ENCODE measurements at places on chromosomes 16 and 17. TPM values are rescaled to one million over a fixed set of nuclear protein-coding genes. Genes with fewer than 3 reads are reported as not detected.

KCTD19 gene
- total RNA-seq: not detected

KRT14 gene
- not detected for total RNA-seq

P2RX5 gene
- total RNA-seq: 1.2 TPM

MYO1D gene
- 73.7 TPM for total RNA-seq

PRKCB gene
- total RNA-seq: not detected

ERCC4 gene
- 8.2 TPM for total RNA-seq

NCOR1 gene
- 107 TPM for total RNA-seq

MSLN gene
- 2.1 TPM for total RNA-seq

Measured in glomerular endothelial cell (primary cell).